ENCODE measurements at places on chromosomes 7 and 10.

DNA sequence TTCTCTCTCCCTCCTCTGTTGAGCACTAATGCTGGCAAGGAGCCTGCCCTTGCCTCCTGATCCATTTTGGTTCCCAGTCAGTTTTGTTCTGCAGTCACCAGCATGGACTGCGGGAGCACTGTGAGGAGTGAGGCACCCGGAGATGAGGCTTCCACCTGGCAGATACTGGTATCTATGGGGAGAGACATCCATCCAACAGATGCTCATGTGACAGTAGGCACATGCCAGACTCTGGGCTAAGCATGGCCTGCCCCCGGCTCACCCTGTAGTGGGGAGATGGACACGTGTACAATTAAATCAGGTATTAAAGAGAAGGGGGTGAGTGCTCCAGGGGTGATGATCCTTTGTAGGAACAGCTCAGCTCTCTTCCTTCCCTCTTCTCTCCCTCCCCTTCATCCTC, 74.0 kb upstream of the PODXL start:
- no peak for ATAC-seq

DNA sequence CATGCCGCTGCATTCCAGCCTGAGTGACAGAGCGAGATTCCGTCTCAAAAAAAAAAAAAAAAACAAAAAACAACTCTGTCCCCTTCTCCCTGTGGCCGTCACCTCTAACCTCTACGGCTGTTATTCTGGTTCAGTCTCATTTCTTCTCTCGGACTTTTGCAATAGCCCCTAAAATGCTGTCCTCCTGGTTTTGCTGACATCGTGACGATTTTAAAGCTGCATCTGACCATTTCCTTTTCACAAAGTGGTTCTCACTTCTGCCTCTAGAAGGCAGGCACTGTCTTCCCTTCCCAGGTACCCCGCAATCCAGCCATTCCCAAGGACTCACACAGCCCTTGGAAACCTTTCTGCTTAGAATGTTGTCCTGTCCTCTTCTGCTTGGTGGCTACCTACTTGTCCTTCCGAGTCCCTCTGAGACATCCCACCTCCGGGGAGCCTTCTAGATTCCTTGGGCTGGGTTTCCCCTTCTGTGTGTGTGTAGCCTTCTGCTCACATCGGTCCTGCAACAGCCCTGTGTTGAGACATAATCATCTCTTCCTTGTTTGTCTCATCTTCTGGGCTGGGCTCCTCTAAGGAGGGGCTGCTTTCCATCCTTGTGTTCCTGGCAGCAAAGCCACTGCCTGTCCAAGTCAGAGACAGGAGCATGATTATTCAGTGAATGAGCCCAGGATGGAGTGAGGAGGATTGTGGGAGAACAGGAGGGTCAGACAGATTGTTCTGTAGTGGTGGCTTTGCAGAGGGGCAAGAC, 83.1 kb downstream of the GRK5 start:
- no peak for ATAC-seq

- no peak for ATAC-seq
These were observed 460.0 kb downstream of the KCNMA1 start for GRCh38 chr10:77177589-77177988.

DNA sequence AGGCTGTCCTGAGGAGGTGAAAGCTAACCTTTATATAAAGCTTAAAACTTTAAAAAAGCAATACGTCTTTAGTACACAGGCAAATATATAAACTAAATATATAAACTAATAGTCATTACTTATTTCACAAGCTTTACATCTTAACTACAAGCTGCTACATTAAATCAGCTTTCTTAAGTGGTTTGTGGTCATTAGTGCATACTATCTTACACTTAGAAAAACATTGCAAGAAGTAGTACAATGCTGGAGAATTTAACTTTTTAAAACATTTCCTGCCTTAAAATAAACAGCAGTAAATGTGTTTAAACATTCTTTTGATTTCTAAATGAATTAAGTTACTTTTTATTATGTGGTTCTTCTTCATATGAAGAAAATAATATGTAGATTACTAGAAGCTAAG, 36.3 kb downstream of the MET start:
- no peak for ATAC-seq

All from activated CD4-positive, CD25-positive, alpha-beta regulatory T cell treated with anti-CD3 and anti-CD28 coated beads, Interleukin-2, amount 50 U/mL, for 24 hours (primary cell).